ENCODE measurements at places on chromosomes 13 and 19.
A peak's percentile ranks its signal among the peaks of the same experiment; 100 is the strongest.

DNA sequence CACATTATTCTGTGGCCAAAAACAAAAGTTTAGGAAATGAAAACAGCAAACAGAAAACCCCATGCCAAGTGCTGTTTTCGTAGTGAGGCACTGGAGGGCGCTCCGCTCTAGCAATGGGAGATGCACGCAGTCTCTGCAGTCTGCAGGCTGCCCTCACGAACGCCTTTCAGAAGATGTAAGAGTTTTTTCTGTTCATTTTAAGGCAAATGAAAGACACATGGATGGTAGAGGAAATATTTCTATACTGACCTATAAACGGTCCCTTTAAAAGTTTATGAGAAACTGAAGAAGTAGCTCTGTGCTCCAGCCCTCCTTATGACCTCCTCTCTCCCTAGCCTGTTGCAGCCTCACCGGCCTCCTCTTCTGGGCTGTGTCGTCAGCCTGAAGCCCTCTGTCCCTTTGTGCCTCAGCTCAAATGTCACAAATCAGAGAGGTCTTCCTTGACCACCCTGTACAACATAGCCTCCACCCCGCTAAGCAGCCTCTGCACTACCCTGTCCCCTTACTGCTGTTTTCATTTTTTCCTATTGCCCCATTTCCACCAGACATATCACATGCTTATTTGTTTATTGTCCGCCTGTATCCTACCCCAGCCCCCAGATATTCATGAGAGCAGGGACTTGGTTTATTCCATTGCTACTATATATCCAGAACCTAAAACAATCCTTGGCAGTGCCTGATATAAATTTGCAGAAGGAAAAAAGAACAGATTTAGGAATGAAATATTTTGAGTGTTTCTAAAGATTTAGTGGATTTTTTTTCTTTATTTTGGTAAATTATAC lies 116.4 kb downstream of the TM9SF2 start:
- DNase-seq: peak; percentile 74

DNA sequence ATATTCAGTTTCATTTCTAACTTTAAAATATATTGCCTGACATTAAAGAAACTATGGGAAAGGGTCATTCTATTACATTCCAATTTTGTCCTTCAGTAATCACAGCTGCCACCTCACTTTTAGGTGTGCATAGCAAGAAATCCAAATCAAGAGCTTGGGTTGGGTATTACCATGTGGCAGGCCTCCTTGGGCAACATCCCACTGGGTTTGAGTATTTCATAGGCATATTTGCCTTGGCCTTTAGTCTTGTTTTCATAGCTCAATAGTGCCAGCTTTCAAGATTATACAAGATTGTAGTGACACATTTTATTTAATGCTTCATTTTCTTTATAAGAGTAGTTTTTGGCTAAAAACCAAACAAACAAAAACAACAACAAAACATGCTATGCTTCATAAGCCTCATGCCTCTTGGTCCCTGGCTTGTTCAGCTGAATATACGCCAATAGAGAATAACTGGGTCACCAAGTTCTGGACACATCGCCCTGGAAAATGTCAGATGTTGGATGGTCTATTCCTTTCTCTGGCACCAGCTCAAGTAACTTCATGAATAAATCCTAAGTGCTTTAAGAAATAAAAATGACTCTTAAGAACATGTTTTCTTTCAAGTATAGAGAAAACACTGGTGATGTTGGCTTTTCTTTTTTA lies 167.4 kb upstream of the STARD13 start:
- no peak for DNase-seq

DNA sequence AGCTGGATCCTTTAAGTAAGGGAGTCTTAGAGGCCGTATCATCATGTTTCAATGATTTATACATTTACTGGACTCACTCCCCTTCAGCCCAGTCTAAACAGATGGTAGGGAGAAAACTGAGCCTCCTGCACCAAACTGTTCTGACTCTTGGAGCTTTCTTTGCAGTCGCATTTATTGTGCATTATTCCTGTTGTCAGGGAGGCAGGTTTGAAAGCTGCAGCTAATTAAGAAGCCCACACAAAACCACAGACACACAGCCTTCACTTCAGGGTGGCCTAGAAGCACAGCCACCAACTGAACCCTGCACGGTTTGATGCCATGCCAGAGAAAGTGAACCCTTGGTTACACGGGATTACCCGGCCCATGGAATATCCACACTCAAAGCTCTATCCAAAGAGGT lies 911.0 kb downstream of the UQCRFS1 start:
- DNase-seq: no peak

DNA sequence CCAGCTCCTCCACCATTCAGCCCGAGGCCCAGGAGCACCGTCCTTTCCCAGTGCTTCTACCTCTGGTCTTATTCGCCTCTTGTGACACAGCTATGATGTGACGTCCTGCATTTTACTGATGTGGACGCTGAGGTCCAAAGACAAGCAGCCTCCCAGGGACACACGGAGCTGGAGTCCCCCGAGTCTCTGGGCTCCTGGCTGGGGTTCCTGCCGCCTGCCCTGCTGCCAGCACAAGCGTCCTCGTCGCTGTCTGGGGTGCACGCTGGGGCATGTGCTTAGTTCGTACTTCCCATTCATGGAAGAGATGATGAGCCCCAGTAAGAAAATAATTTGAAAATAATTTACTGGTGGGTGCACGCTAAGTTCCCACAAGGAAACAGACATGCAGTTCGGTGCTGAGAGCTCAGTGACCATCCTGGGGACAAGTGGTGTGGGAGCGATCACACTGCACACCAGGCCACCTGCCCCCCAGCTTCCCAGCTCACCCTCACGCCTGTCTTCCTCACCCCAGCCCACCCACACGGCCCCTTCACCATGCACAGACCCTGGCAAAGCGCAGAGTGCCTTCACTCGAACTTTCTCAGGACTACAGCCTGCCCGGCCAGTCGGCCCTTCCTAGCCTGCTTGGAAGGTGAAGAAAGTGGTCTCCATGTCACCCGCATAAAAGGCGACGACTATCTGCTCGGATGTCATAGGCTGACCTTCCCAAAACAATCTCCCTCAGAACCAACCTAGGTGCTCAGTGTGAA lies 14.2 kb upstream of the CFAP97D2 start:
- no peak for DNase-seq

GRCh38 chr13:67619351-67619994 lies 389.3 kb upstream of the PCDH9 start:
- no peak for DNase-seq

GRCh38 chr19:49558591-49558990 lies 21.8 kb downstream of the NOSIP start:
- DNase-seq: no peak

DNA sequence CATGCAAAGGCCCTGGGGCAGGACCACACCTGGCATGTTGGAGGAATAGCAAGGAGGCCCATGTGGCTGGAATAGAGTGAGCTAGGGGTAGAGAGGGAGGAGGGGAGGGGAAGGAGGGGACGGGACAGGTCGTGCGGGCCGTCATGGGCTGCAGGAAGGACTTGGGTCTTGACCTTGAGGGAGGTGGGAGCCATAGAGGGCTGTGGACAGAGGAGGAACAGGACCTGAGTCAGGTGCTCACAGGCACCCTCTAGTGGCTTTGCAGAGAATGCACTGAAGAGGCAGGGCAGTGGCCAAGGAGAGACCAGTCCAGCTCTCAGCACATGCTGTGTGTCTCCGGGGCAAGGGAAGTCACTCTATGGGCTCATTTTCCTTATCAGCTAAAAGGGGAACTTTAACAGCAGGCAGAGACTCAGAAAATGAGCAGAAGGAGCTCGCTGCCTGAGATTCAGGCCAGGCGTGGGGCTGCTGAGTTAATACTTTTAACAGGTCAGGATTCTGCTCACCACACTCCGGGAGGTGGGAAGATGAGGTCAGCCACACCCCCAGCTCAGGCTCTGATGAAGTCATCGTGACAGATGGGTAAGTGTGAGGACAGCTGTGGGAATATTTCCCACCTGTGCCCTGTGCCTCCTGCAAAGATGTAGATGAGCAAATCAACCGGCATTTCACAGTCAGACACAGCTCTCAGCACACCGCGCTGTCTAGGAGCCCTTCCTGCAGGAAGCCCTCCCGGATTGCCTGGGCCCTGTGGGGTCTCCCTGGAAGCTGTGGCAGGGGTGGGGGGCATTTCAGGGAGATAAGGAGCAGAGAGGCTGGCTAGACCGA lies 6.0 kb upstream of the TNFAIP8L1 start:
- DNase-seq: peak; percentile 60

- no peak for DNase-seq
Observed at GRCh38 chr13:86937316-86937715, 733.9 kb upstream of the SLITRK5 start.

DNA sequence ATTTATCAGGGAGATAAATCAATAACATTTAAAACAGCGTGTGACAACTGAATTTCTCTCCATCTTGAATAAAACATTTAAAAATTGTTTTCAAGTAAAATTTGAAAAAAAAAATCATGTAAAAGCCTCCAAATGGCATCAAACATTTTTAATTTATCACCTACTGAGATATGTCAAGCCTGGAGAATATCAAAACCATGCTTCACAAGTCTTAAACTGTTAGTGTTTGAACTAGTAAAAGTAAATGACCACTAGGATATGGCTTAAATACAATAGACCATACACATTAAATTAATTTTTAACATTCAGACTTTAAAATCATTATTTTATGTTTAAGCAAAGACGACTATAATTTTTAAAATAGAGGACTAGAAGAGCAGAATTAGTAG lies 281.9 kb downstream of the DCLK1 start:
- no peak for DNase-seq

GRCh38 chr19:1243768-1244692 lies 2.5 kb downstream of the ATP5F1D start:
- peak; percentile 89 for DNase-seq

DNA sequence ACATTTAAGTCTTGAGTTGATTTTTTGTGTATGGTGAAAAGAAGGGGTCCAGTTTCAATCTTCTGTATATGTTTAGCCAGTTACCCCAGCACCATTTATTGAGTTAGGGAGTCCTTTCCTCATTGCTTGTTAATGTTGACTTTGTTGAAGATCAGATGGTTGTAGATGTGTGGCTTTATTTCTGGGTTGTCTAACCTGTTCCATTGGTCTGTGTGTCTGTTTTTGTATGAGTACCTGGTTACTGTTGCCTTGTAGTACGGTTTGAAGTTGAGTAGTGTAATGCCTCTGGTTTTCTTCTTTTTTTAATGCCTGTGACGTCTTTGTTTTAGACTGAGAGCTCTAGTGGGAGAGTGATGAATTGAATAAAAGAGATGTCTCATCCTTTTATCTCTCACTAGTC lies 83.2 kb downstream of the NBEA start:
- no peak for DNase-seq

DNA sequence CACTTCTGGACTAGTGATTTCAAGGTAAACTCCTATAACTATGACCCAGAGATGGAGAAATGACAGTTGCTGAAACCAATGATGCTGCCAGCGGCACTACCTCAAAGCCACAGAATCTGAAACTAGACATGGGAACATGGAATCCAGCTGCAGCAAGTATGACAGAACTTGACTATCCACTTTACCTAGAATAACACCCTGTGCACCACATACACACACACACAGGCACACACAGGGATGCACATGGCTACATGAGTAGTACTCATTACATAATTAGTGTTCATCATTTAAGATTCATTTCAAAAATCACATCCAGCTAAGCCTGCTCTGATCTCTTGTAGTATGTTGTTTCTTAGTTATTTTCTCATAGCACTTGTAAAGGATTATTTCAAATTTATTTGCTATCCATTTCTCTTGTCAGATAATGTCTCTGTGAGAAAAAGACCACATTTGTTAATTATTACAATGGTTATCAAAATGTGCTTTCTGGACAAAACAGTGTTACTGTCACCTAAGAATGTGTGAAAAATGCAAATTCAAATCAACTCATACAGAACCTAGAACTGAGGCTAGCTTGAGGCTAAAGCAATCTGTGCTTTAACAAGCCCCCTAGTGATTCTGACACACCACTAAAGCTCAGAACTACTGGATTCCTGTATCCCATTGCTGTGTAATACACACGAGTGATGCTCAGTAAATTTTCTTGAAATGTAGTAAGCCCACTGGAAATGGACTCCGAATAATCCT lies 59.4 kb downstream of the WTIP start:
- no peak for DNase-seq

DNA sequence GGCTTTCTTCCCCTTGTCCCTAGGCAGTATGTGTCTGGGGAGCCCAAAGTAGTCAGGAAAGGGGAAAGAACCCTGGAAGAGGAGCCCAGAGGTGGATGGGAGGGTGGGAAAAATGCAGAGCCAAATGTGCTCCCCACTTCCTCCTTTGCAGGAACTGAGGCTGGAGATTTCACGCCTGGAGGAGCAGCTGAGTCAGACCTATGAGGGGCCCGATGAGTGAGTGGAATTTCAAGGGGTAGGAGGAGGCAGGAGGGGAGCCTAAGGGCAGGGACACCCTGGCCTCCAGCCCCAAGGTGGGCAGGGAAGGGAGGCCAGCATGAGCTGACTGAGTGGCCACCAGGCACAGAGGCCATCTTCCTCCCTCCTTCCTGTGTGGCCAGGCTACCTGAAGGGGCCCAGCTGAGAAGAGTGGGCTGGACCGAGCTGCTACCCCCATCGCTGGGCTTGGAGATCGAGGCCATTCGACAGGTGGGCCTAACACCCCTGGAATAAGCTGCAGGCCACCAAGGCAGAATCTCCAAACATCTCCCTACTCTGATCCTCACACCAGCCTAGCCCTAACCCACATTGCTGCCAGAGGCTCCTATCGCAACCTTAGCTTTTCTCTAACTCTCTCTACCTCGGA lies 14.3 kb downstream of the PTH2 start:
- DNase-seq: no peak

DNA sequence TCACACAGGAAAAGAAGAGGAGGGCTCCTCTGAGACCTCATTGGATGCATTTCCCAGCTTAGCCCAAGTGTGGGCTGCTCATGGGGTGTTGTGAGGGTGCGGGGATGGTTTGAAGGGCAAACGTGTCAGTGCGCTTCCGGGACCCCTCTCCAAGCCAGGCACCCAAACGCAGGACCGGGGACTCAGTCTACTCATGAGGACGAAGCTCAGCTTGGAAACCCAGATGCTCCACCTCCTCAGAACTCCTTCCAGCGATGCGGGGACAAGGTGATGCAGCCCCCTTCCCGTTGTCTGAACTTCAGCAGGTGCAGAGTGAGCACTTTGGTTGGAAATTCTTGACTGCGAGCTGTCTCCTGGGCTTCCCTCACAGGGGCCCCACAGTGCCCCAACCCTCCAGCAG lies 33.1 kb upstream of the MTIF3 start:
- DNase-seq: no peak

DNA sequence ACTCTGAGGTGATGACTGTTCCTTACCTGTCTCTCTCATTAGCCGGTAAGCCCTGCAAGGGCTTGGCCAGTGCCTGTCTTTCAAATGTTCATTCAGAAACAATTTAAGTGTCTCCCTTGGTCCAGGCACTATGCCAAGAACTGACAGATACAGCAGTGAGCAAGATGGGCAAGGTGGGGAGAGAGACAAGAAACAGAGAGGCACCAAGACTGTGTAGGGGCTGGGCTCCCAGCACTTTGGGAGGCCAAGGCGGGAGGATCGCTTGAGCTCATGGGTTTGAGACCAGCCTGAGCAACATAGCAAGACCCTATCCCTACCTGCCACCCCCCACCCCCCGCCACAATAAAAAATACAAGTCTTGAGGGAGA lies 1.3 kb upstream of the CCNE1 start:
- DNase-seq: no peak
